ENCODE measurements at places on chromosomes 2 and 18.

- DNase-seq = no peak
Measured at GRCh38 chr2:201270293-201271001, 10.1 kb downstream of the CASP8 start.

GRCh38 chr2:157857881-157858280 lies 18.2 kb downstream of the ACVR1 start:
- no peak for DNase-seq

GRCh38 chr2:9714630-9715214 lies 83.9 kb upstream of the YWHAQ start:
- DNase-seq = no peak

- DNase-seq = no peak
Measured at GRCh38 chr2:97844311-97844859, 131.0 kb downstream of the ZAP70 start.

GRCh38 chr2:219159771-219160185 lies 837 bp downstream of the NHEJ1 start:
- DNase-seq = no peak

- DNase-seq = no peak
Measured at GRCh38 chr2:69033461-69034095, 20.6 kb downstream of the ANTXR1 start.

- no peak for DNase-seq
Measured at GRCh38 chr2:24206242-24206641, 31.4 kb downstream of the FAM228A start.

GRCh38 chr2:216504376-216504762 lies 5.7 kb downstream of the RPL37A start:
- DNase-seq = no peak

GRCh38 chr2:120793682-120794403 lies 58.2 kb downstream of the GLI2 start:
- no peak for DNase-seq

DNA sequence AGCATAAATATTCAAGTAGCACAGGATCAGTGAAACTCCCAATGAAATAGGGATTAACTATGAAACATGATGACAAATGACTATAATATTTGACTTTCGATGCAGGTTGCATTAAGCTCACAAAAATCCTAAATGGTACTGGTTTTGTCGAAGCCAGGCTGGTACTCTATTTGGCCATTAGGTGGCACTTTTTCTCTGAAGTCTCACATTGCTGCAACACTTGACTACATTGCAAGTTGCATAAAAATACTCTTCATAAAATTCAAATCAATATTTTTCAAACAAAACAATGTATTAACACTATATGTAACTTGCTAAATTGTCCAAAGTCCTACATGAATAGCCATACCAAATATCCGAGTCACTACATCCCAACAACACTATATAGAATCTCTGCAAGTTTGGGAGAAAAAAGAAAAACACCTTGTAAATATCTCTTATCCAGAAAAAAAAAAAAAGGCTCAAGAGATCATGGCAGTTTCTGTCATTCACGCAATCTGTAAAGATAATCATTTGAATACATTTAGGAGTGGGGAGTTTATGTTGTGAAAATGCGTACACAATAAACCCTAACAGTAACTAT lies 9.5 kb downstream of the RTTN start:
- no peak for DNase-seq

GRCh38 chr2:8289111-8289510 lies 392.7 kb upstream of the ID2 start:
- DNase-seq = no peak

- no peak for DNase-seq
Measured at GRCh38 chr18:58554404-58554803, 74.5 kb downstream of the ALPK2 start.

DNA sequence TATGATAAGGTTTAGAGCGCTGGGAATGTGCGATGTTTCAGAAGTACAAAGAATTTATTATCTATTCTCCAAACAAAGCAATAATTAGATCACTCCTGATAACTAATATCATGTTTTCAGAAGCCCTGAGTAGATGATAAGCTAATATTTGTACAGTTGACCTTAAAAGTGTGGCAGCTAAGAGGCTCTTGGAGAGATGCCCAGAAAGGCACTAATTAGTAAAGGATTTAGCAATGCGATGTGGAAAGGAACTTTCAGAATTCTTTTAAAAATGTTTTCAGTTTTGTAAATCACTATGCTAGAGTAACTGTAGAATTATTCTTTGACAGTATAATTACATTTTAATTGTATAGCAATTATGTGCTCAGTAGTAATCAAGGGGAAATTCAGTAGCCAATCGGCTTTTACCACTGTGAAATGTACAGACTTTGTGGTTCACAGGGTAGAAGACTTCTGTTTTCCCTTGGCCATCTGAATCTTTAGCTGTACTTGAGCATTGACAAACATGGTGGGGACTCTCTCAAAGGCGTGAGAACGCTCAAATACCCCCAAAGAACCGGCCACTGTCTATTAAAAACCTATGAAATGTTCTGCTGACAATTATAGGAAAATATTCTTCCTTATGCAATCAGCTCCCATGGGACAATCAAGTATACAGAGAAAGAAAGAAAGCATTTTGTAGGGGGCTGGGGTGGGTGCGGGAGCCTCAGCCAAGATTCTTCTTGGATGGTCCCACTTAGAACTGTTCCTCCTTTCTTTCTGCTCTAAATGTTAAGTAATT lies 262.8 kb upstream of the AGAP1 start:
- no peak for DNase-seq

GRCh38 chr2:202429164-202429980 lies 53.2 kb downstream of the BMPR2 start:
- no peak for DNase-seq

DNA sequence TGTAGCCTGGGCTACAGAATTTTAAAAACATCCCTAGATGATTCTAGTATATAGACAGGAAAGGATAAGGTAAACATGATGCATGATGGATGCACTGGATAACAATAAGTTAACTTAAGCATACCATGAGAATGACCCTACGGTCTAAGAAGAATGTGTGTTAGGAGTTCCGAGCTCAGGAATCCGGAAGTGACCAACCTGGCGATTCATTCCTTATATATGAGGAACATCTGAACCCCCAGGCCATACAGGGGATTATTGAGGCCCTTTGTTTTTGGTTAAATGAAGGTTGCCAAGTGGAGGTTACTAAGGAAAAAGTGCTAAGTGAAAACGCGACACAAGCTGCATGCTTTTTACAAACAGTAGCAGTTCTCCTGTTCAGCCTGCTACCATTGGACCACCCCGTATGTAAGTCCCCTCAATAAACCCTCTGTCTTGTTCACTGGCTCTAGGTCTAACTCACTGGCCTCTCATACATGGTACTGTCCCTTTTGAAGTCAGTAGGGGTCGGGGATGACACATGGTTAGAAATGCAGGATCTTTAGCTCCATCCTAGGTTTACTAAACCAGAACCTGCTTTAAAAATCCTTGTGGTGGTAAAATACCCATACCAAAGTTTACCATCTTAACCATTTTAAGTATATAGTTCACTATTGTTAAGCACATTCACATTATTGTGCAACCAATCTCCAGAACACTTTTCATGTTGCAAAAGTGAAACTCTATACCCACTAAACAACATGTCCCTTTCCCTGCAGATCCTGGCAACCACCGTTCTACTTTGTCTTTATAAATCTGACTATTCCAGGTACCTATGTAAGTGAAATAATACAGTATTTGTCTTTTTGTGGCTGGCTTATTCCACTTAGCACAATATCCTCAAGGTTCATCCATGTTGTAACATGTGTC lies 111.0 kb upstream of the MAP4K3 start:
- DNase-seq = no peak

DNA sequence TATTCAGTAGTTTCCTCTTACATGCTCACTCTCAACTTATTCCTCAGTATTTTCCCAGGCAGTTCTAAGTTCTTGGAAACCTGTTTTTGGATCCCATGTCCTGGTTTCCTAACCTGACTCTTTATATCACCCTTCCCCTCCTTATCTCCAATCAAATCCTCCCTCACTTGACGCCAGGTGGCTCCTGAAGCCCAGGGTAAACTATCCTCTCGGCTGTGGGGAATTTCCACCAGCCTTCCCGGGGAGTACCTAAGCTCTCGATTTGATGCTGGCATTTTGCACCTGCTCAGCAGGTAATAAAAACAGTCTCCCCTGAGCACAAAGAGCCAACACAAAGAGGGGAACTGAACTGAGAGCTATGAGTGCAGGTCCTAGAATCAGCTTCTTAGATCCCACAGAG lies 538.0 kb downstream of the SLC4A3 start:
- DNase-seq = no peak

- DNase-seq = no peak
Measured at GRCh38 chr2:176507786-176508185, 238.5 kb downstream of the MTX2 start.

- no peak for DNase-seq
Measured at GRCh38 chr2:231780123-231780908, 766 bp downstream of the PDE6D start.

- peak; percentile 76 for DNase-seq
Measured at GRCh38 chr18:63949068-63949737, at the start of gene HMSD. HMSD (plus strand) TSS chr18:63949301; CDS start chr18:63953456, 4,155 bp downstream.

- no peak for DNase-seq
Measured at GRCh38 chr2:179636100-179636980, 225.1 kb downstream of the ZNF385B start.

GRCh38 chr2:237884681-237885080 lies 25.3 kb downstream of the RAMP1 start:
- DNase-seq = no peak

GRCh38 chr18:55343396-55344073 lies 244.5 kb downstream of the TCF4 start:
- no peak for DNase-seq

DNA sequence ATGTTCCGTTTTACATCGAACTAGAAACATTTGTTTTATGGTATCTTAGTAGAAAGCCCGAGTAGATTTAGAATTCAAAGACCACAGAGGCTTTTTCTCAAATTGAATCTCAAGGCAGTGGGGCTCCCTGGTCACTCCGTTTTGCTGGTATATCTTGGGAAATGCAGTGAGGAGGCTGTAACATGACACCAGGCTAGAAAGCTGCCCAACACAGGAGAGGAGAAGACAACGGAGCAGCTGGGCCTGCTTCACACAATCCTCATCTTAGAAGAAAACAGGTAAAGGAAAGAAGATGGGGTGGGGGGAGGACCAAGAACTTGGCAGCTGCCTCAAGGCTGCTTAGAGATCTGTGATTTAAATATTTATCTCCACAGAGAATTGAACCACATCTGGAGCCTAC lies 38.3 kb upstream of the EPB41L3 start:
- DNase-seq = no peak

- DNase-seq = no peak
Measured at GRCh38 chr18:78727877-78728783, 251.5 kb upstream of the SALL3 start.

- no peak for DNase-seq
Measured at GRCh38 chr18:3634250-3634939, 184.4 kb downstream of the TGIF1 start.

GRCh38 chr18:28995319-28995718 lies 818.4 kb upstream of the CDH2 start:
- no peak for DNase-seq

GRCh38 chr18:45329316-45329715 lies 286.0 kb upstream of the SLC14A2 start:
- no peak for DNase-seq

DNA sequence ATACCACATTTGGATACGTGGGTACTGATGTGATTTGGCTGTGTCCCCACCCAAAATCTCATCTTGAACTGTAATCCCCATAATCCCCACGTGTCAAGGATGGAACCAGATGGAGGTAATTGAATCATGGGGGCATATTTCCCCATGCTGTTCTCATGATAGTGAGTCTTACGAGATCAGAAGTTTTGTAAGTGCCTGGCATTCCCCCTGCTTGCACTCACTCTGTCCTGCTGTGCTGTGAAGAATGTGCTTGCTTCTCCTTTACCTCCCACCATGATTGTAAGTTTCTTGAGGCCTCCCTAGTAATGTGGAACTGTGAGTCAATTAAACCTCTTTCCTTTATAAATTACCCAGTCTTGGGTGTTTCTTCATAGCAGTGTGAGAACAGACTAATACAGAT lies 70.3 kb downstream of the CHST9 start:
- DNase-seq = no peak

DNA sequence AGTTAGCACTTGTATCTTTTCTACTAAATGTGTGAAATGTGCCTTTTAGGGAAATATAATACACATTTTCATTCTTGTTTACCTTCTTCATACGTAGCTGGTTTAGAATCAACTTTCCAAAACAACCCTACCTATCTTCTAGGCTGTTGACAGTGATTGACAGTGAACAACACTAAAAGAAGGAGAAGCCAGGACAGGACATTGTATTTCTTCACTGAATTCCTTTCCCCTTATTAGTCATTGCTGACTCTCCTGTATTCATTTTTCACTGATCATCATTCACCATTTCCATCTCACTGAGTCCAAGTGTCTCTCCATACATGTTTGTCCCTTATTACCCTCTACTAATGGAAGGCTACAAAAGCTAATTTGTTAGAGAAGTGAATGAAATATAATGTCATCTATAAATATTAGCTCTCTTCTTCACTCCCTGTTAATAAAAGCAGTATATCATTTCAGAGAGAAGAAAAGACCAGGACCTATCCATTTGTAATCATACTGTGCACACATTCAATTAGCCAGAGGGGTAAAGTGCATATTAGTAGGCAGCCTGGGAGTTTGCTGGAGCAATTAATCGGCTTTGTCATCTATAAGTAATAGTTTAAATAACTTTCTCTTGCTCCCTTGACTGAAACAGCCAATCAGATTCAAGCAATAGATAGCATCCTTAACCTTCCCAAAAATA lies 192.5 kb upstream of the FOSL2 start:
- no peak for DNase-seq

DNA sequence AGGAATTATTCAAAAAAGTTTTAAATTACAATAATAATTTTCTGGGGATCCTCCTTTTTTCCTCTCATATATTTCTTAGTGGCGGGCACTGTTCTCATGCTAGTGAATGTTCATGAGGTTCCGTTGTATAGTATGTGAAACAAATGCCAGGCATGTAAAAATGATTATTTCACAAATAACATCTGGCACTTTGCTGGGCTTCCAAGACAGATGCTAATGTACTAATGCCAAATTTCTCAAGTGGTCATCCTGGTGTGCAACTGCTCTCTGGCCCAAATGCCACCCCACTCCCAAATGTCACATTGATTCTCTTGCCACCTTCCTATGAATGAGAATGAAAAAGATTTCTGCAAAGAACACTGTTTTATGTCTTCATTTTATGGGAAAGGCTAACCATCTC lies 564.0 kb upstream of the GCFC2 start:
- DNase-seq = no peak

DNA sequence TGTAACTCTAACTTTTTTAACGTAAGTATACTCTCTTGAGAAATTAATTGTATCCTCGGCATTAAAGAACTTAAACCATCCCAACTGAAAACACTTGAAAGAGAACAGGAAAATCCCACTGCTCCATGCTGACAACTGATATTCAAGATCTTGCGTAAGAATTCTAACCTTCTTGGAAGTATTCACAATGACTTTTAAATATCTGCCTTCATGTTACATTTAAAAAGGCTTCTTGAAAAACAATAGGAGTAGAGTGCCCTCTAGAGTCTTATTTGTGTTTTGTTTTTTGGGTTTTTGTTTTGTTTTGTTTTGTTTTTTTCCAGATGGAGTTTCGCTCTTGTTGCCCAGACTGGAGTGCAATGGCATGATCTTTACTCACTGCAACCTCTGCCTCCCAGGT lies 65.4 kb upstream of the DNAJC10 start:
- DNase-seq = peak; percentile 38
